ENCODE measurements at places on chromosomes 4 and X. TPM values are rescaled to one million over a fixed set of nuclear protein-coding genes. Genes with fewer than 3 reads are reported as not detected.

Gene COQ2
- total RNA-seq = 18.7 TPM

Gene PAGE5
- 0.88 TPM for total RNA-seq

Gene SLC6A14
- not detected for total RNA-seq

GRCh38 chr4:6302869-6303268 is 33.2 kb downstream of the WFS1 start:
- DNase-seq = no peak
